ENCODE measurements at places on chromosomes 6 and 20. TPM values are rescaled to one million over a fixed set of nuclear protein-coding genes. Genes with fewer than 3 reads are reported as not detected.

ZBTB9 gene
- 6.9 TPM for total RNA-seq

DNA sequence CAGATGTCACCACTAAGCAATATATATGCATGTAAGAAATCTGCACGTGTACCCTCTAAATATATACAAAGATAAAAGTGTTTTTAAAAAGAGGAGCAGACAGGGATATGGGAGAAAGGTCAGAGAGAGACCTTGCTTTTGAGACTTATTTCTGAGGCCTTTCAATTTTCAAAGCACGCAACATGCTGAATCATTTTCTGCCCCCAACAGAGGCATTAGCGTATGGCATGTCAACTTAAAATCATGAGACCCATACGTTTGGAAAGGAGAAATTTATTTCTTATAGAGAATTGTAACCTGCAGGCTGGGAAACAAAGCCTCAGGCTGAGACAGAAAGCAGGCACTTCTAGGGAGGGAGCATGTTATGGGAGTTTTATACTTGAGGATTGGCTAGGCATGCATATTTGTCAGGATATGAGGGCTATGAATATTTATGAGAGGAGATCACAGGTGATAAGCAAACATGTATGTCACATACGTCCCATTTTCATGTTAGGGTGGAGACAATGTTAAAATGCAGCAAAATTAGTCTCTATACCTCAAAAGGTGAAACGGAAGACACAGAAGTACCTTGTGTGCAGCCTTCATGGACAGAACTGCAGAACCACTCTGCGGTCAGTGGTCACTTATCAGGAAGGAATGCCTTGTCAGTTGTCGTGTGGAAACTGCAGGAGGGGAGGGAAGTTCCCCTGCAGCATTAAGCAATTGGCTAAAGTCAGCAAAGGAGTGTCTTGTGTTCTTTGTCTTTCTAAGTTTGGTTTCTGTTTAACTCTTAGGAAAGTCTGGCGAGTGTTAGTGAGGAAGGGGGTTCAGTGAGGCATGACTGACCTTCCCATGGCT is 6.3 kb upstream of the GABRR2 start:
- DNase-seq = no peak

DNA sequence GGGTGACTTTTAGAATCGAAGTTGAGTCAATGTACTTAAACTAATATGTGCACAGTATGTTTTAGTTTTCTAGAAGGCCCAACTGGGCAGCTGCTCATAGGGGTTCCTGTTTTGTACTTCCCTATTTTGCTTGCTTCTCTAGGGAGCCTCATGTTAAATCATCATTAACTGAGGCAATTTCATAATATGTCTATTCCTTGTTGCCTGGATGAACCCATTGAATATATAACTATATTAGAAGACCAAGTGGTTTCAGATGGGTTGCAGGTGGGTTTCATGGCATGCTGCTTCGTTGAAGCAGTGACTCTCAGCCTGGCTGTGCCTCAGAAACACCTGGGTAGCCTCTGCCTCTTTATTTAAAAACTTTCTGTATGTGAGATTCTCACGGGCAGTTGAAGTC is 22.2 kb downstream of the CARMIL1 start:
- no peak for DNase-seq

DNA sequence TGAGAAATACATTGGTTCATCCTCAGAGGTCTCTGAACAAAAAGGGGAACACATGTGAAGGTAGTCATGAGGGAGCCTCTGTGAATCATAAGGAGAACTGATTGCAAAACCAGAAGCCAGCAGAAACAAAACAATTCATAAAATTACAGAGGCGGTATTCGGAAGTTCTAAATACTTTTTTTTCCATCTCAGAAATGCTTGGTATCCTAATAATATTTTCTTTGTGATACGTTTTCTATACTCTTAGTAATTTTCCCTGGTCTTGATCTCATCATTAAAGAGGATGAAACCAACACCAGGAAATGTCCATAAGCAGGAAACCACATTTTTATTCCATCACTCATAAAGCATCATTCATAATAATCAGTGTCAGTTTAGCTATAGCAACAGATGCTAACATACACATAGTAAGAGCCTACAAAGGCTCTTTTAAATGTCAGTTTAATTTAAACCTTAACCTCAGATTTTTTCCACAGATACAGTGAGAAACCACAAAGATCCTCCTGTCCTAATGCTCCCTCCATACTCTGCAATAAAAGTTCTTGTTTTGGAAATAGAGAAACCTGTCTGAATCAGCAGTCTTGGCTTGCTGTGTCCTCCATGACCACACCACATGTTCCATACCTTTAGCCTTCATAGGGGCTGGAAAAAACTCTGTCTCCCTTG is 29.2 kb downstream of the SGK1 start:
- DNase-seq = peak; percentile 97

DNA sequence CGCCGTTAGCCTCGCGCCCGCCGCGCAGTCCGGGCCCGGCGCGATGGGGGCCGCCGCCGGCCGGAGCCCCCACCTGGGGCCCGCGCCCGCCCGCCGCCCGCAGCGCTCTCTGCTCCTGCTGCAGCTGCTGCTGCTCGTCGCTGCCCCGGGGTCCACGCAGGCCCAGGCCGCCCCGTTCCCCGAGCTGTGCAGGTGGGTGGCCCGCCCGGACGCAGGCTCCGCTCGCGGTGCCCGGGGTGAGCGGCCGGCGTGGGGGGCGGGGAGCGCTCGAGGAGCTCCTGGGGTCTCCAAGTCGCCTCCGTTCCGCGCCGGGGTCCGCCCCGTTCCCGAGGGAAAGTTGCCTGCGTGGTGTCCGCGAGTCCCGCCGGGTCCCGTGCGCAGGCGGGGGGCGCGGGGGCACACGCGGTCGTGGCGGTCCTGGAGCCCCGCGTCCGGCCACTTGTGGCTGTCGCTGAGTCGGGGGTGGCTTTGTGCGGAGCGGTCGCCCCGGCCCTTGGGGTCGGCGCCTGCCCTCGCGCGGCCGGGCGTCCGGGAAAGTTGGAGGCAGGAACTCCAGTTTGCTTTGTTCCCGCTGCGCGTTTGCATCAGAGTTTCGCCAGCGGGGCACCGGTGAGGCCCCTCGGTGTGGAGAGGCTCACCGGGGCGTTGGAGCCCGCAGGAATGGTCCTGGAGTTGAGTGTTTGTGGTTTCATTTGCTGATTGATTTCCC is 476 bp downstream of the IGF2R start:
- DNase-seq = peak; percentile 29
